Fibroblast of skin of left biceps (primary cell): ENCODE measurements at places on chromosomes 4 and X.
A peak's percentile ranks its signal among the peaks of the same experiment; 100 is the strongest.

GRCh38 chrX:134685668-134686067, 27.4 kb upstream of the PLAC1 start:
- DNase-seq: no peak

- DNase-seq: no peak
Measured at GRCh38 chrX:29627833-29628232, 587.5 kb upstream of the MAGEB2 start.

GRCh38 chr4:88285235-88285653, 883 bp upstream of the PPM1K start:
- DNase-seq: no peak

DNA sequence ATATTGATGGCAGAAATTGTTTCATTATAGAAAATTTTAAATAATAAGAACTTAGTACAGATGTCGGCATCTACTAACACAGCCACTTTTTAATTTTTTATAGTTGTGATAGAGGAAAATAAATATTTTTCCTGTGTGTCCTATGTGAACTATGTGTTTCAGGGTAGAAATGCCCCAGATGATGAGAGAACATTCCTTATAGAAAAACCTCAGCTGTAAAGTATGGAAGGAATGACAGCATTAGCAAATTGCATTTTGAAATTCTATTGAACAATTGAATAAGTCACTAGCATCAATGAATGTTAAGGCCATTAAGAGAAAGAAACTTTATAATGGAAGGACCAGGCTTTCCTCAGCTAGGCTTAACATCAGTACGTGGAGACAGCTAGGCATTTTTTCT, 149.2 kb downstream of the CFAP299 start:
- peak; percentile 10 for DNase-seq

DNA sequence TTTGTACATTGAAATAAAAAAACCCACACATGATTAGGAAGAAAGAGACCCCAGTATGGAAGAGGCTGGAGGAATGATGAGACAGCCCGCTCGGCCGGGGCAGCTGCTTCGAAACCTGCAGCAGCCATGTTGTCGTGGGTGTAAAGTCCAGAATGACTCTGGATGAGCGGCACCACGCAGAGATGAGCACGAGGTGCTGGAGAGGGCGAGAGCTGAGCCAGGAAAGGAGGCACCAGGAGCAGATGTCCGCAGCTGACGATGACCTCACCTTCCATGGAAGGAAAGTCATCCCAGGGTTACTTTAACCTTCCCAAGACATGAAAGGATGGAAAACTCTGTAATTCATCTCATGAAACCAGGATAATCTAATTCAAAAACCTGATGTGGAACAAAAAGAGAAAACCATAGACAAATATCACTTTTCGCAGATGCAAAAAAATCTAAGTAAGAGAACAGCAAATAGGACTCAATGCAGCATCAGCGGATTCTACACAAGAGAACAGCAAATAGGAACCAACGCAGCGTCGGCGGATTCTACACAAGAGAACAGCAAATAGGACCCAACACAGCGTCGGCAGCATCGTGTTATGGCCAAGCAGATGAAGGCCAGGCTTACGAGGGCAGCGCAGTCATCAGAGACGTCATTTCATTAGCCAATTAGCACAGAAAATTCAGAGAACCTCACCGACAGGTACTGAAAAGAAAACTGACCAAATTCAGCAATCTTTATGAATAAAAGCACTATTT, 25.9 kb upstream of the SPON2 start:
- DNase-seq: no peak

GRCh38 chrX:118047446-118048186, 69.0 kb downstream of the KLHL13 start:
- no peak for DNase-seq

DNA sequence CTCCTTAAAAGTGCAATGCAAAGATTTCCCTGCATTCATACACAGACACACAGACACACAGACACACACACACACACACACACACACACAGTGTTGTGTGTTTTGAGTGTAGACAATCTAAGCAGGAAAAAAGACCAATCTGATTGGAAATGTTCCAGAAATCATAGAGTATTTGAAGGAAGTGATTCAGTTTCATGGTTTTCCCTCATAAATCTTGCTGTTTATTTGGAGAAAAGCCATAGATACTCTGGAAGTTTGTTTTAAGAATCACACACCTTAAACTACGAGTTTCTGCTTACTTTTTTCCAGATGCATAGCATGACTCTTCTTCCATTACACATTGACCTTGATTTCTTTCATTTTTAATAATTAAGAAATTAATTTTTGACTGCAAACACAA, 298.5 kb upstream of the BMP3 start:
- peak; percentile 12 for DNase-seq

- no peak for DNase-seq
Measured at GRCh38 chrX:123185721-123186120, 1.6 kb downstream of the GRIA3 start.

- DNase-seq: no peak
Measured at GRCh38 chrX:64350521-64350920, 44.7 kb downstream of the MTMR8 start.

DNA sequence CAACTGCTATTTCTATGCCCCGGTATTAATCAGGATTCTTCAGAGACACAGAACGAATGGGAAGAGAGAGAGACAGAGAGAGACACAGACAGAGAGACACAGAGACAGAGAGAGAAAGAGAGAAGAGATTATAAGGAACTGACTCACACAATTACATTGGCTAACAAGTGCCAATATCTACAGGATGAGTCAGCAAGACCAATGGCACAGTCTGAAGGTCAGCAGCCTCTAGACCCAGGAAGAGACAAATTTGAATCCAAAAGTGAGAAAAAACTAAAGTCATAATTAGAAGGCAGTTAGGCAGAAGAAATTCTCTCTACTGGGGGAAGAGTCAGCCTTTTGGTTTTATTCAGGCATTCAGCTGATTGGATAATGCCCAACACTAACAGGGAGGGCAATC, 187.3 kb downstream of the MAB21L2 start:
- peak; percentile 4 for DNase-seq

DNA sequence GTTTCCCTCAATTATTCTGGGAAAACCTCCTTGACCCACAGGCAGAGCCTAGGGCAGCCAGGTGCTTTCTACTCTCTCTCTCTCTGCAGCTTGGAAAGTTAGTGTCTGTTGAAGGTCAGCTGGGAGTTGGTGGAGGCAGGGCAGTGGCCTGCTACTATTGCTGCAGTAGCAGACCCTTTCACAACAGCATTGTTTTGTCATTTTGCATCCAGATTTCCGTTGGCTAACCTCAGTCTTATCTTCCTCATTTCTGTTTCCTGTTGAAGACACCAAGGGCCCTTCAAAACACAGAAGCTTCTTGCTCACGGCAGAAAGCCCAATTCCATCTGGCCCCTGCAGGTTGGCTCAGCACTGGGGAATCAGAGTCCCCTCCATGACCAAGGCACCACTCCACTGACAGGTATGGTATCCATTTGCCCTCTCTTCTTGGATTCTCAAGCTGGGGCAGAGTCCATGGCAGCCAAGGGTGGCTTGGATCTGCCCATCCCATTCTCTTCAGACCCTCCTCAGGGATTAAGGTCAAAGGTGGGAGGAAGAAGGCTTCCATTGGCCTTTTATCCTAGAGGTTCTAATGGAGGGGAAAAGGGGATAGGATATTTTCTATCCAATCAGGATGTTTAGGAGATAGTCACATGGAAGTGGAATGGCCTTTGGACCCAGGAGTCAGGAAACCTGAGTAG, 24.6 kb downstream of the VSIG4 start:
- no peak for DNase-seq

DNA sequence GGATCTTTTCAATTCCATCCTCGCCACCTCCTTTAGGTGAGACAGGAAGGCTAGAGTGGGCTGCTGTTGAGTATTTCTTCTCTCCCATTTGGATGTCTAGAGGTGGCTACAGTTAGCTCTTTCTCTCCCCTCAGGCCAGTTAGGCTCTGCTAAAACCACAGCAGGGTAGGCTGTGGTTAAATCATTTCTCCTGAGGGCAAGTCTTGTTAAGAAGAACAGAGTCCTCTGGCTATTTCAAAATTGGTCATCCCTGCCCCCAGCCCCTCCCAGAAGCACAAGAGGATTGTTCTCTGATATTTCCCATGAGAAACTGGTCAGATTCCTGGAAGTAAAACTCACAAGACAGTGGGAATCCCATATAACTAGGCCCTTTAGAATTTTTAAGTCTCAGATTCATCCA, 1359.5 kb downstream of the TECRL start:
- no peak for DNase-seq
